Right kidney (tissue), 9 donors: ENCODE measurements at places on chromosomes 2 and 18.

DNA sequence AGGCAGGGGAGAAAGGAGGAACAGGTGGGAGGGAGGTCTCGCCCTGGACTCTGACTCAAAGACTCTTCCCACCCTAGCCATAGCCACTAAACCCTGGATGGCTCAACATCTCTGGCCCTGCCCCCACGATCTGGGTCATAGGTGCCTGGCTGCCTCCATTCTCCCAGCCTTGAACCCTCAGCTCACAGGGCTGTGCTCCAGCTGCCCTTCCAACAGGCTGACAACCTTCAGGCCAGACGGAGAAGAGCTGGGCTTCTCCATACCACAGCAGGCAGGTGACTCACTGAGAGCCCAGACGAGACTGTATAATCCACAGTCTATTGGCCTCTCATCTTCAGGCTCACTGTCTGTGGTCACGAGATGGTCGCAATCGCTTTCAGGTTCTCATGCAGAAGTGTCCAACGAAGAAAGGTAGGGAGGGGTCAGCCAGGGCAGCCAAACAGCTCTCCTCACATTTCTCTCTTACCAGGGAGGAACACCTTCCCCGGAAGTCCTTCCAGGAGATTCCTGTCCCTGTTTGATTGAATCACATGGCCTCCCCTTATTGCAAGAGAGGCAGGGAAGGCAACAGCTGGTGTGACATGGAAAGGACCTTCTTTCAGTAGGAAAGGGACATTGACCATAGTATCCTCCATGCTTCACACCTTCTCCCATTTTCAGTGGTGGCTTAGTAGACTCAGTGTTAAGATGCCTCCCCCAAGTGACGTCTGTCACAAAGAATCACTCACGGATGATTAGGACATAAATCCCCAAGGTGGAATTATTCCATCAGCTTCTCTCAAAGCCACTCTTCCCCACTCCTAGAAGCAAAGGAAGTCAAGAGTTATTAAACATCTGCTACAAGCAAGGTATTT, 100.1 kb downstream of the MRO start:
- DNase-seq, result no peak

- no peak for DNase-seq
These were observed 60.3 kb downstream of the VRK2 start for GRCh38 chr2:58106896-58107295.

GRCh38 chr18:22858121-22858520, 75.0 kb upstream of the RBBP8 start:
- no peak for DNase-seq

- DNase-seq, result no peak
These were observed 215.3 kb upstream of the GULP1 start for GRCh38 chr2:188076149-188077056.

GRCh38 chr2:55862673-55863390, 60.8 kb downstream of the EFEMP1 start:
- DNase-seq, result no peak

DNA sequence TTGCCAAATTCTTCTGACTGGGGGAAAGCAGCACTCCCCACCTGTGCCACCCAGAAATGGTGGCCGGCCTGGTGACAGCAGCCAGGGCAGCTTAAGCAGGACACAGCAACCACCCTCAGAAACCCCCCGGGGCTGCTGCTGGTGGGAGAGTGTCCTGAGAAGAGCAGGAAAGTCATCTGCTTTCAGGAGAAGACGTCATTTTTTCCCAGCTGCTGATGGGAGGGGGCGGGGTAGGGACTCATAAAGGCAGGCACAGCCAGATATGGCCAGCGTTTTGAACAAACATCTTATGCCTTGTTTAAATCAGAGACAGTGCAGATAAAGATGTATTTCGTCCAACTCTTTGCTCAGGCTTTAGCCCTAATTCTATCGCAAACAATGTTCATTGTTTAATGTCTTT, 139.5 kb downstream of the LRRC30 start:
- no peak for DNase-seq

DNA sequence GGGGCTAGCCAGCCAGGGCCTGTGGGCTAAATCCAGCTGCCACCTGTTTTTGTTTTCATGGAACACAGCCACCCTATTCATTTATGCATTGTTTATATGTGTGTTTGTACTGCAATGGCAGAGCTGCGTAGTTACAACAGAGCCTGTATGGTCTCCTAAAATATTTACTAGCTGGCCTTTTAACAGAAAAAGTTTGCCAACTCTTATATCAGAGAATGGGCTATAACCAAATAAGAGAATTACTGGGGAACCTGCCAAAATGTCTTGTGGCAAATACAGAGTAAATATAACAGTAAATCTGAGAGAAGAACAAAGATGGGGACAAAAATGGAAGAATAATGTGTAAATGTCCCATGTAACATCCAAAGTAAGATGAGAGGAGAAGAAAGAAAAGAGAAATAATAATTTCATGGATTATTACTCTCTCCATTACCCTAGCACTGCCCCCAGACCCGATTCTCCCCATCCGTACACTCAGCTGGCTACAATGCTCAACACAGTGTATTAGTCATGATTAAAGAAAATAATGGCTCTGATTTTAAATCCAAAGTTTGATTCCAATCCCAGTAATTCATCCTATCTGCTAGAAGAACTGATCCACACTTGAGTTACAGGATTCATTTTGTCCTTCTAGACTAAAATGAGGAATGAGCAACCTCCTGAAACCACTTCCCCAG, 249.3 kb downstream of the LRATD1 start:
- no peak for DNase-seq

GRCh38 chr18:7369006-7369405, 138.1 kb downstream of the LRRC30 start:
- DNase-seq, result no peak

GRCh38 chr18:8766559-8767293, 61.4 kb downstream of the MTCL1 start:
- no peak for DNase-seq

GRCh38 chr2:118371515-118371914, 283.2 kb downstream of the INSIG2 start:
- no peak for DNase-seq

DNA sequence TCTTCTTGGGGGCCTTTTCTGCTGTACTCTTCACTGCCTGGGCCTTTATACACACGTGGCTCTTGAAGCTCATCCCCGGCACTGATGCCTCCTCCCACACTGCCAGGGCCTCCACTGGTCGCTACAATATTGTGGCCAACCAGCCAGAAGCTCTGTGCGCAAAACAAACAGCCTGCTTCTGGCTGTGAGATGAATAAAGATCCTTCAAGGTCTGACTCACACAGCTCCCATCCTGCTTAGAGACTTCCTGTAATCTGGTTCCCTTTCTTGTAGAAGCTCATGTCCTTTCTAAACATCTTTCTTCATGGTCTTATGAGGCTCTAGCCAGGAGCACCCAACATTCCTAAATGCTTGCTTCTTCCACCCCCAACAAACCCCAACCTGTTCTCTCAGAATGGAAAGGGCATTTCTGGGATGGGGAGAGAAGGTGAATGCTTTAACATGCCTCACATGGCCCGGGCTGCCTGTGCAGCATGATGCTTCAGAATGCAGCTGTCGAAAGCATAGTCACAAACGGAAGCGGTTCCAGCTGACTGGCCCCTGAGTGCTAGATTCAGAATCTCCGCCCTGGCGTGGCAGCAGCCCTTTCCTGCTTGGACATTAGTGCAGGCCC, 24.6 kb downstream of the NRP2 start:
- no peak for DNase-seq
